ENCODE measurements at places on chromosomes 7 and 10.

GRCh38 chr7:3892686-3893085, 591.6 kb downstream of the SDK1 start:
- DNase-seq, result no peak

GRCh38 chr7:92769394-92769699, 67.0 kb downstream of the CDK6 start:
- no peak for DNase-seq

DNA sequence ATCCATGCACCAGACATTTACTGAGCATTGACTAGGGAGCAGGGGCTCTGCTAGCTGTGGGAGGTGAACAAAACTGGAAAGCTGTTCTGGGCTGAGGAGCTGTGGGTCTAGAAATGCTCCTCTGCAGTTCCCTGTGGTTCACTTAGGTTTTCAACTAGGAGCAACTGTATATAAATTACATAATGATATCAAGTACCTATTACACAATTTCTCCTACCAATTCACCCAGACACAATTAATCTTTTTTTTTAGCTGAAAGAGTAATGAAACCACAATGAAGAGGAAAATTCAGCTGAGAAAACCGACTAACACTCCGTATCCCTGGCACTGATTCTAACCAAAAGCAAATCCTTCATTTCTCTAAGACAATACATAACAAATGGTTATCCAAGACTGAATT, 39.4 kb downstream of the COL28A1 start:
- no peak for DNase-seq

GRCh38 chr7:23239698-23240097, 6.9 kb upstream of the GPNMB start:
- DNase-seq, result no peak

DNA sequence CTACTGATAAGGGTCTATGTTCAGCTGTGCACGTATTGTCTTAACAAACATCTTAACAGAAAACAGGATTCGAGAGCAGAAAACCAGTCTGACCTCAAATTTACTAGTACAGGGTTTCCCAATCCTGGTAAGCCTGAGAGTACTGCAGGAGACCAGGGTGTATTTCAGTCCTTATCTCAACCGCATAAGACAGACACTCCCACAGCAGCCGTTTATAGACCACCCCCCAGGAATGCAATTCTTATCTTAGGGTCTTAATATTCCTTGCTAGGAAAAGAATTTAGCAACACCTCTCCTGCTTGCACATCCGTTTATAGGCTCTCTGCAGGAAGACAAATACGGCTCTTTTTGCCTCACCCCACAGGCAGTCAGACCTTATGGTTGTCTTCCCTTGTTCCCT, 277.3 kb downstream of the SDK1 start:
- DNase-seq, result no peak

GRCh38 chr10:63054889-63055611, 78.1 kb upstream of the NRBF2 start:
- DNase-seq, result no peak

Data from dorsolateral prefrontal cortex (tissue), 122 donors.